ENCODE measurements at places on chromosomes 2 and 18. TPM values are rescaled to one million over a fixed set of nuclear protein-coding genes. Genes with fewer than 3 reads are reported as not detected.
A peak's percentile ranks its signal among the peaks of the same experiment; 100 is the strongest.

- no peaks in the 10 kb centered on the region for H3K27me3 ChIP-seq
- DNase-seq, result no peak
- H3K36me3 ChIP-seq, result peaks cover 4% of the 10 kb centered on the region
- H3K4me3 ChIP-seq, result no peak overlapping the region
Observed at GRCh38 chr2:171554991-171555615, 32.8 kb downstream of the CYBRD1 start.

DNA sequence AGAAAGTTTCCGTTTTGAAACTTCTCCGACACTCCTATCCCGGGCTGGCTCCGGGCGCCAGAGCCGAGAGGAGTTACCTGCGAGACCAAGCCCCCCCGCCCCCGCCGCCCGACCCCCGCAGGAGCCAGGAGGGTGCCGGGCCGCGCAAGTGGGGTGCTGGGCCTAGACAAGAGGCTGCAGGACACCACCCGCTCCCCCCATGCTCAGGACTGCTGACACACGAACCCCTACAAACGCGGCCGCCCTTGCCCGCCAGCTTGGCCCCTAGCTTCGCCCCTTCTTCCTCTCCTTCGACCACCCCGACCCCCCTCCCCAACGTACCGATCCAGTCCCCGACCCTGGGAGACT, 497 bp downstream of the PLA2R1 start:
- H3K4me1 ChIP-seq, result peaks cover 18% of the 10 kb centered on the region
- H3K27me3 ChIP-seq, result no peaks in the 10 kb centered on the region
- no peaks in the 10 kb centered on the region for H3K36me3 ChIP-seq
- H3K27ac ChIP-seq, result peak overlapping the region; percentile 19
- H3K4me3 ChIP-seq, result peak overlapping the region; percentile 60

- no peak overlapping the region for H3K4me3 ChIP-seq
- no peaks in the 10 kb centered on the region for H3K4me1 ChIP-seq
- peaks cover 2% of the 10 kb centered on the region for H3K27me3 ChIP-seq
- no peak overlapping the region for H3K27ac ChIP-seq
Observed at GRCh38 chr18:77201506-77201905, 48.1 kb upstream of the GALR1 start.

GRCh38 chr18:48800466-48800865, 150.3 kb downstream of the SMAD7 start:
- H3K4me1 ChIP-seq, result no peaks in the 10 kb centered on the region
- H3K27ac ChIP-seq, result no peak overlapping the region
- peaks cover 15% of the 10 kb centered on the region for H3K36me3 ChIP-seq
- no peak overlapping the region for H3K4me3 ChIP-seq

- H3K27me3 ChIP-seq, result peaks cover 26% of the 10 kb centered on the region
- H3K27ac ChIP-seq, result no peak overlapping the region
- peak; percentile 22 for DNase-seq
- no peaks in the 10 kb centered on the region for H3K36me3 ChIP-seq
- no peaks in the 10 kb centered on the region for H3K4me1 ChIP-seq
Observed at GRCh38 chr18:22846088-22846683, 86.9 kb upstream of the RBBP8 start.

- peaks cover 4% of the 10 kb centered on the region for H3K4me1 ChIP-seq
- H3K4me3 ChIP-seq, result no peak overlapping the region
- no peak overlapping the region for H3K27ac ChIP-seq
- H3K27me3 ChIP-seq, result no peaks in the 10 kb centered on the region
Observed at GRCh38 chr18:62399276-62399675, 74.2 kb downstream of the TNFRSF11A start.

GMCL1 gene
- total RNA-seq, result 13.0 TPM

ASB18 gene
- total RNA-seq, result not detected

L3MBTL4 gene
- 0.18 TPM for total RNA-seq

MC2R gene
- total RNA-seq, result not detected

Measured in endothelial cell of umbilical vein (primary cell).